ENCODE measurements at places on chromosomes 16 and 17.
A peak's percentile ranks its signal among the peaks of the same experiment; 100 is the strongest.

GRCh38 chr17:7208027-7208571 is 11.5 kb downstream of the DLG4 start:
- DNase-seq: no peak

- DNase-seq: no peak
These were observed 184.4 kb downstream of the AATF start for GRCh38 chr17:37133136-37133535.

DNA sequence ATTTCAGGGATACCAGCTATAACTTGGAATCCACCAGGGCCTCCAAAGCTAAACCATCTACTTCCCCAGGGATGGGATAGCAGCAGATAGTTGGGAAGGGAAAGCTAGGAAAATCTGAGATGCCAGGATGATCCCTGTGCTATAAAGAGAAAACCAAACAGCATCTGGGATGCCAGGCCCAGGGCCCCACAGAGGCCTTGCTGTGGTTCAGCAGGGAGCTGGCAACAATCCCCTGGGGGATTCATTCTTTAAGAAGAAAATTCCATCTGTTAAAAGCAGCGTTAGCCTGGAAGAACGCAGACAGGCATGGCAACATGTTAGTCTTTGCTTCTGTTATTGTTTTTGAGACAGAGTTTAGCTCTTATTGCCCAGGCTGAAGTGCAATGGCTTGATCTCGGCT is 16.6 kb downstream of the MYO18A start:
- no peak for DNase-seq

DNA sequence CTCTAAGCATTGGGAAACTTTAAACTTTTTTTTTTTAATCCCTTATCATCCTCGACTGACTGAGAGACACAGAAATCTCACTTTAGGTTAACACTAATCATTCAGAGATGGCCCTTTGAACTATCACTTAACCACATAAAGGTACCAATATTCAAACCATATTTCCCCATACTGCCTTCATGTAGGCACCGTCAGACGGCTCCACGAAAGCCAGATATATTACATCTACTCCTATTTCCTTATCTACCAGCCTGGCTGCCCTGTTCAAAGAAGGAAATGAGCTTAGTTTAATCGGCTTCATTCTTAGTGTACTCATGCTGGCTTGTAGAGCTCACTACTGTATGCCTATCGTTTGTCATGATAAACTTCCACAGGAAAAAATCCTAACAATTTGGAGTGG is 270.9 kb downstream of the CEP112 start:
- no peak for DNase-seq

GRCh38 chr17:72358465-72358864 is 237.6 kb downstream of the SOX9 start:
- no peak for DNase-seq

- DNase-seq: peak; percentile 71
These were observed at the start of gene CCDC57 for GRCh38 chr17:82212331-82213250. Gene CCDC57, minus strand, starts transcription at chr17:82212842. Its CDS starts 10,898 bp downstream, at chr17:82201944.

- no peak for DNase-seq
These were observed 39.5 kb downstream of the DYNLRB2 start for GRCh38 chr16:80580109-80580832.

GRCh38 chr17:42200706-42201457 is 6.6 kb upstream of the GHDC start:
- DNase-seq: no peak

GRCh38 chr16:54327609-54328008 is 41.0 kb upstream of the IRX3 start:
- DNase-seq: no peak

GRCh38 chr17:38724337-38724988 is 5.7 kb upstream of the CISD3 start:
- peak; percentile 81 for DNase-seq

DNA sequence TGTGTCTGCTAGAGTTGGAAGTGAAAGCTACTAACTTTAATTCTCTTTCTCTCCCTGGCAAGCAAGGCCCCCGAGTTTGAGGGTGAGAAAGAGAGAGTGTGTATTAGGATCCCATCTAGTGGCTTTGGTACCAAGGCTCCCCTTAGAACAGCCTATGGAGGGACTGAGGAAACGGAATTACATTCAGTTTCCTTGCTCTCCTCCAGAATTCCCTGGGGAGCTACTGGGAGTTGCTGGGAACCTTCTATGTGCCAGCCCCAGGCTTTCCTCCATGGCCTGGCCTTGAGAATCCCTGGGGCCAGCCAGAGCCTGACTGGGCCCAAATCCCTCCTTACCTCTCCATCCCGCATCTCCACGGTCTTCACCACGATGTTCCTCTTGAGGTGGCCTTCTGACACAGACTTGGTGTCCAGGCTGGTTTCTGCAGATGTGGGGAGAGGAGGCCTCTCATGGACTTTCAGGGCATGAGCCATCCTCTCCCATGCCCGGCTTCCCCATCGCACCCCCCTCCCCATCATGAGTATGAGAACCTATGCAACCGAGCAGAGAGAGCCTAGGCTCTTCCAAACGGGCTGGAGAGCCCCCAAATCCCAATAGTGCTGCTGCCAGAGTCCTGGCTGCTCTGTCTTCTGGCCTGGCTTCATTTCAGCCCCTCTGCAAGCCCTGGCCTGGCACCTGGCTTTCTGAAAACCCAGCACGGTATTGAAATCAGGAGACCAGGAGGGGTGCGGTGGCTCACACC is 7.4 kb downstream of the GFAP start:
- DNase-seq: no peak

GRCh38 chr17:78062596-78062995 is 66.0 kb downstream of the TMC6 start:
- no peak for DNase-seq

DNA sequence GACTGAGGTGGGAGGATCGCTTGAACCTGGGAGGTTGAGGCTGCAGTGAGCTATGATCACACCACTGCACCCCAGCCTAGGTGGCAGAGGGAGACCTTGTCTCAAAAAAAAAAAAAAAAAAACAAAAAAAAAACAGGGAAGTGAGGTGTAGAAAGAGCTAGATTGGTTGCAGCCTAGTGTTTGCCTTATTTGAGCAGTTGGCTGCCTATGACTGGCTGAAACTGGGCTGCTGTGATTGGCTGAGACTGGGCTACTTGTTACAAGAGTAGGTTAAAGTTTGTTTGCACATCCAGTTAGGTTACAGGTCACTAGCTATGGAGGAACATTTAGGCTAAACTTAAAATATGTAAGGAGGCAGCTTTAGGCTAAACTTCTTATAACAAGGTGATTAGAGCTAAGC is 5.7 kb downstream of the DHRS7B start:
- no peak for DNase-seq

DNA sequence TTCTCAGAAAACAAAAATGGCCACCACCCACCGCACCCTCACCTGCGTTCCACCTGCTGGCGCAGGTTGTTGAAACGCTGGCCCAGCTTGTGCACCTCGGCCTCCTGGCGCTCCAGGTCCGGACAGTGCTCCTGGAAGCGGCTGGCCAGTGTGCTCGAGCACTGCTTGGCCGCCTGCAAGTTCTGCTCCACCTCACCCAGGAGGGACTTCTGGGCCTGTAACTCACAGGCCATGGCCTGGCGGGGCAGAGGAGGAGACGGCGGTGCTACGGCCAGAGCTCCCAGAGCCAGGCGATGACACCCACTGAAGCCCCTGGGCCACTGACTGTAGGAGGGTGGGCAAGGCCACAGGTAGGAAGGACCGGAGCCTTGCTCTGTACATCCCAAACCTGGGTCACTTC is 43.4 kb downstream of the UBN1 start:
- DNase-seq: no peak

GRCh38 chr16:57069053-57069452 is 23.3 kb upstream of the CPNE2 start:
- DNase-seq: no peak

GRCh38 chr16:1519831-1520230 is 13.6 kb upstream of the TMEM204 start:
- no peak for DNase-seq

- DNase-seq: no peak
These were observed 14.0 kb downstream of the ERN1 start for GRCh38 chr17:64115822-64116534.

DNA sequence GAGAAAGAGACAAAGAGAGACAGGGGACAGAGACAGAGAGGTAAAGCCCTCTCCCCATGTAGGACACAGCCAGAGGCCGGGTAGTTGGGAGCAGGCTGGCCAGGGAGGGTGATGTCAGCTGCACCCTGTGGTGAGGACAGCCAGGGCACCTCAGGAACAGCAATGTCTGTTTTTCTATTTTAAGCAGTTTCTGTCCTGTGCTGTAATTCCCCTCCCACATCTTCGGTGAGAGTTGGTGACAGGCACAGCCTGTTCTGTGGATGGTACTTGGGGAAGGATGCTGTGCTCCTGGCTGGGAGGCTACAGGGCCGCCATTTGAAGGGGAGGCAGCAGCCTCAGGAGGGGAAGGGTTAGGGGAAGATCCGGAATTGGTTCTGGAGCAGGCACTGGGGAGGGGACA is 163.5 kb downstream of the SDK2 start:
- no peak for DNase-seq

DNA sequence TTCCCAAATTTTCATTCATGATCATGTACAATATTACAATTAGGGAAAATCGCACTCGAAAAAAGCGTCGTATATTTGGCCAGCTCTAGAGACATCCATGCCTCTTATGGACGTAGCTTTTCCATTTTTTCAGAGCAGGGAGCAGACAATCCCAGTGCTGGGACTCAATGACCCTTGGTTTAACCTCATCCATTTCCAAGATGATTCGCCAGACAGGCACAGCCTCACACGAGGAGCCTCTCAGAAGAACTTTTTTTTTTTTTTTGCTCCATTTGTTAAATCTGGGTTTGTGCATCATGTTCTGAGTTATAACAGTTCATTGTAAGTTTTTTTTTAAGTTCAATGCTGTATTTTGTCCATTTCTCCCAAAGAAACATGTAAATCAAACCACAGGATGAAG is 92.1 kb downstream of the ZDHHC7 start:
- no peak for DNase-seq

DNA sequence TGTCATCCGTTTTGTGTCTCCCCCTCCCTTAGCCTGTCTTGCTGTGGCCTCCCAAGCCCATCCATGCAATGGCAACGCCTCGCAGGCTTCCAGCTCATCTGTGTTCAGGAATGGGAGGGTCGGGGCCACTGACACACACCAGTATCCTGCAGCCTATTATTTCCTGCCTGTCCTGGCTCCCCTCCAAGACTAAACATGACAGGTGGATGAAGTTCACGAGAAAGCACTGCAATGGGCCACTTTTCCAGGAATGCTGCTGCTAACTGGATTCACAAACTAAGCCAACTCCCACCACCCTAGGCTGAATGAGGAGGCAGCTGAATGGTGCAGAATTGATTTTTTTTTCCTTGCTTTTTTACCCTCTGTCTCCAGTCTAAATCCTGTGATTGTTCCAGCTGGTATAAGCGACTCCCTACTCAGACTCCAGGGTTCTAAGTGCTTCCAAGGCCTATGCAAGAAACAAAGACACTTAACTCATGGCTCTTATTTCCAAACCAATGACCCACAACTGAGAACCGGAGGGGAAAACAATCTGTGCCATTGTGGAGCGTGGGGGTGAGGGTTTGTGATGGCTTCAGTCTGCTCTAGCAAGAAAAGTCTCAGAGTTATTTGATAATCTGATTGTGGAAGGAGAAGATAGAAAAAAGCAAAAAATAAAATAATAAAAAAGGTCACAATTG is 23.3 kb downstream of the TMEM100 start:
- no peak for DNase-seq

GRCh38 chr17:20968913-20969616 is 73.7 kb downstream of the USP22 start:
- DNase-seq: no peak

DNA sequence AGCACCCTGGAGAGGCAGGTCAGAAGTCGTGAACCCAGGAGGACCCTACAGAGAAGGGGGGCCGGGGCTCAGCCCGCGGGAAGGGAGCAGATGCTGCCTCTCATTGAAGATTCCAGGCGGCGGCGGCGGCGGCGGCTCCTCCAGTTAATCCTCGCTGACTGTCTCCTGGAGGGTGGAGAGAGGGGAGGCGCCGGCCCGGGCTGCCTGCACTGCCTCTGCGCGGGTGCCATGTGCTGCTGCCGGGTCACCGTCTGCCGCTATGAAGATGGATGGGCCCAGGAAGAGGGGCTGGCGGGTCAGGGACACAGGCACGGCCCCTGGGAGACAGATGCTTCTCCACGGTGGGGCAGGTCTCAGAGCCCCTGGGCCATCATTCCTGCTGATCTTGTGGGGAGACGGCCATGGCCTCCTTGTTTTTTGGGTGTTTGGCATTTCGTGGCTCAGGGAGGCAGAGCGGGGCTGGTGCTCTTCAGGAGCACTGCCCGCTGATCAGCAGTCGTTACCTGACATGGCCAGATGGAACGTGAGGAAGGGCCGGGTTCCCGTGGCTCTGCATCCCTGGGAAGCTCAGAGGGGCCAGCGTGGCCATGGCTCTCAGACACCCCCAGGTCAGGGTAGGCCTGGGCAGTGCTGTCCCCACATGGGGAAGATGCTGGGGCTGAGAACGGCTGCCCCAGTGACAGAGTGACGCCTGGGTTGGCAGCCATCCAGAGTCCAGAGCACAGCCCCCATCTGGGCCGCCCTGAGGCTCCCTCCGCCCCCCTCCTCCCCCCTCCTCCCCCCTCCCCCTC is 36.1 kb downstream of the GINS2 start:
- DNase-seq: no peak

DNA sequence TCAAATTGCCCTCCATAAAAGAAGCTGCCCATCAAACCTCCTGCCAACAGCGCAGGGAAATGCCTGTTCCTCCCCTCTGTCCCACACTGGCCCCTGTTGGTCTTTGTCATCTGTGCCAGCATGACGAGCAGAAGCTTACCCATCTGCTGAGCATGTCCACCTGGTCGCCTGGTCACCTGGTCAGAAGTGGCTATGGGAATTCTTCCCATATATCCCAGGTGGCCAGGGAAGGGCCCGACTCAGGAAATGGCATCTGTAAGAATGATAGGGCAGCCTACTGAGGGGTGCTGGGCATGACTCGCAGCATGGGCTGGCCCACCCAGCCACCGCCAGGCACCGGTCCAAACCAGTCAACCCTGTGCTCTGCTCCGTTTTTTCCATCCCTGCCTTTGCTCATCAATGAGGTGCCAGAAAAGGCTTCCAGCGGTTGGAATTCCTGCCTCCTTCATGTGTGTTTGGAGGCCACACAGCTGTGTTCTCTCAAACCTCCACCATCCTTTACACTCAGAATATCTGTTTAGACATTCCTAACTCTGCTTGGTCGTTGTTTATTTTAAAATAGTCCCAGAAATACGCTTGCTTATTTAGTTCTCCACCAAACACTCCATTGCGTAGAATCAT is 145.2 kb downstream of the CLEC16A start:
- DNase-seq: no peak

- DNase-seq: no peak
These were observed 62.4 kb downstream of the NKD1 start for GRCh38 chr16:50610331-50611262.

GRCh38 chr17:54626146-54626703 is 274.4 kb upstream of the TOM1L1 start:
- no peak for DNase-seq

All from NCI-H1092 (cell line).